ENCODE measurements at places on chromosomes 11 and 22.

DNA sequence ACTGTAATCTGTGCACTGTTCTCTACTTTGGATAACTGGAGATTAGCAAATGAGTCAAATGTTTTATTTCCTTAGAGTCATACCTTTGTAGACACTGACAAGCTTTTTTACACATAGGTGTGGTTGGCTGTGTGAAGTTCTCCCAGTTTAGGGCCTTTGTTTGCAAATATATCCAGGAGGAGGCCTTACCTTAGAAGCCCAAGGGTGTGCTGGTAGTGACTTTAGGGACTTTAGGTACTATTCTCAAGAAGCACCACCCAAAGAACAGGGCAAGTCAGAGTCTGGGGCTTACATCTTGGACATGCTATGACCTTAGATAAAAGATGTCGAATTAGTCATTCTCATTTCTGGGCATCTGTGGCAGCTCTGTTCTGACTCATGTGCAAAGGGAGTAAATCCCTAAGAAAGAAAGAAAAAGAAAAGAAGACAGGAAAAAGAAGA, 4.8 kb upstream of the FAR1 start:
- no peak for DNase-seq

GRCh38 chr11:76916712-76917111, 56.0 kb downstream of the ACER3 start:
- no peak for DNase-seq

GRCh38 chr11:13168271-13168670, 109.3 kb upstream of the BMAL1 start:
- no peak for DNase-seq

GRCh38 chr11:2428322-2428795, 16.0 kb downstream of the TRPM5 start:
- DNase-seq, result no peak

- no peak for DNase-seq
Measured at GRCh38 chr11:112822478-112823274, 138.5 kb upstream of the NCAM1 start.

DNA sequence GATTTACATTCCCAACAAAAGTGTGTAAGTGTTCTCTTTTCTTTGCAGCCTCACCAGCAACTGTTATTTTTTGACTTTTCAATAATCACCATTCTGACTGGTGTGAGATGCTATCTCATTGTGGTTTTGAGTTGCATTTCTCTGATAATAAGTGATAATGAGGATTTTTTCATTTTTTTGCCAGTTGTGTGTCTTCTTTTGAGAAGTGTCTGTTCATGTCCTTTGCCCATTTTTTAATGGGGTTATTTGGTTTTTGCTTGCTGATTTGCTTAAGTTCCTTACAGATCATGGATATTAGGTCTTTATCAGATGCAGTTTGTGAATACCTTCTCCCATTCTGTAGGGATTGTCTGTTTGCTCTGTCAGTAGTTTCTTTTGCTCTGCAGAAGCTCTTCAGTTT, 107.7 kb downstream of the EHF start:
- DNase-seq, result no peak

DNA sequence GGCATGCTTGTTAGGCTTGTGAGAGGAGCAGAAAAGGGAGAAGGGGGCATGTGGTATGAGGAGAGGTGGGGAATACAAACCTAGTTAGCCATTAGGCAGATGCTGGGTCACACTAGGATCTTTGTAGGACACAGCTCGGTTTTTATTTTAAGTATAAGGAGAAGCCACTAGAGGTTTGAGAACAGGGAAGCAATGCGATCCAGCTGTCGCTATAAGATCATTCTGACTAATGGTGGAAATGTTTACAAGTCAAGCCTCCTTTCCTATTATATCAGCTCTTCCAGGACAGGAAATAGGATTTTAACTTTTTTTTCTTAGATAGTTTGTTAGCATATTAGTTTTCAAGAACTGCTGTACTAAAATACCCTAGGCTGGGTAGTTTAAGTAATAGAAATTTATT, 609.9 kb downstream of the INSC start:
- no peak for DNase-seq

DNA sequence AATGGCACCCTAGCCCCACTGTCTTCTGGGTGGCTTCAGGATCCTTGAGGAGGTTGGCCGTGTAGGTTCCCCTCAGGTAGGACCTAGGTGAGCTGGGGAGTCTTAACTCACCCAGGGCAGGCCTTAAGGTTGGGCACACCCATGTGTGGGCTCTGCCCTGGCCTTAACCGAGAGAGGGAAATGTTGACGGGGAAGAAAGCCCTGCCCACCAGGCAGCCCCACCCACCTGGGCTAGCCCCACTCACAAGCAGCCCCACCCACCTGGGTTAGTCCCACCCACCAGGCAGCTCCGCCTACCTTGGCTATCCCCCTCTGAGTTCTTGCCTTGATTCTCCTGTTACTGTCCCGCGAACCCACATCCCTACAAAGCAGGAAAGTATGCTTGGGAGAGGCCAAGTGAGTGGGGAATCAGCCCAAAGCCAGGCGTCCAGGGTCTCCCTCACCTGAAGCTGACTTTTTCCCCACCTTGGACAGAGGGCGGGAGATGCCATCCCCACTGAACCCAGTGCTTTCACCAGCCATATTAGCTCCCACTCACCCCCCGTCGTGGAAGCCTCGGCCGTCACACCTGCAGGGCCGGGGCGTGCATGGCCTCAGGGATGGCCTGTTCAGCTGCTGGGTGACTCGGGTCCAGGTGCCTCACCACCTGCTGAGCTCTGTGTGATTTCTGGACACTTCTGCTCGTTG, at the start of gene MYEOV:
TSS of gene MYEOV (plus strand) at position 337 of the 687 bp plus-strand sequence. CDS start 1,200 bp downstream, outside the sequence.
- no peak for DNase-seq

- DNase-seq, result no peak
Measured at GRCh38 chr11:17561526-17561925, 14.5 kb downstream of the OTOG start.

Data from SIG-M5 (cell line).